ENCODE measurements at places on chromosomes 12 and 14.
A peak's percentile ranks its signal among the peaks of the same experiment; 100 is the strongest.

DNA sequence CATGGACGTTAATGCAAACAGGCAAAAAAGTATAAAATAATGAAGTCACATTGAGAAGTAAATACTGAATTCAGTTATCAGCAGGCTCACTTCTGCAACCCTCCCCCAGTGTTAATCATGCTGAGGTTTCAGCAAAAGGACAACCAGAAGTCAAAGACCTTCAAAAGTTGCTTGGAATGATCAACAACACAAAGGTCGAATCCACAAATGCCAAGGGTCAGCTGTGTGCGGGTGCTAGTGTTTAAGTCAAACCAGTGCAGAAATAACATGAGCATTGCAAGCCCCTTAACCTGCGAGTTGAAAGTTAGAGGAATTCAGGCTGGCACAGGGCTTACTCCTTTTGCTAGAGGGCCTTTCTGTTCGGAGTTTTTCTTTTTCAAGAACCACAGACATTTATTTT is 436.7 kb upstream of the SEL1L start:
- DNase-seq = no peak

DNA sequence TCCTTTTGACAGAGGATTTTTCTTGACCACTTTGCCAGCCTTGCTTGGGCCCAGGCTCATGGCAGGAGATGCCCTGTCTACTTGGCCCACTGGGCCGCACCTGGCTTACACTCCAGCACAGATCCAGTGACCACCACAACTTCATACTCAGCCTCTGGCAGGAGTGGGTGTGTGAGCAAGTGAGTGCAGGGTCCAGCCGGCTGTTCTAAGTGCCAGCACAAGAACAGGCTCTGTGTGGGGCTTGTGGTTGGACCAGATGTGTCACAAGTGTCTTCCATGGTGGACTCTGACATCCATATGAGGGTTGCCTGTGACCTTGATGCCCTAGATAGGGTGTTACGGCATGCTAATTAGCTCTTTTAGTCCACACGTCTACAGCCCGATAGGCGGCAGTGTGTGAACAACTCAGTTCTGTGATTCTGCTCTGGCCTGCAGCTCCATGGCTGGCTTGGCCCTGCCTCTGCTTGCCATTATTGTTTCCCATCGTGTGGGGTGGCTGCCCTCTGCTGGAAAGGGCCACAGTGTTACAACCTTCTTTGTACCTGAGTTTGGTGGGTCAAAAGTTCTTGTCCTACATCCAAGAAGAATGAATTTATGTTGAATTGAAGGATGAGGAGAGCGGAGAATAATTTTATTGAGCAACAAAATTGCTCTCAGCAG is 1089.1 kb downstream of the SLC6A15 start:
- DNase-seq = peak; percentile 70

DNA sequence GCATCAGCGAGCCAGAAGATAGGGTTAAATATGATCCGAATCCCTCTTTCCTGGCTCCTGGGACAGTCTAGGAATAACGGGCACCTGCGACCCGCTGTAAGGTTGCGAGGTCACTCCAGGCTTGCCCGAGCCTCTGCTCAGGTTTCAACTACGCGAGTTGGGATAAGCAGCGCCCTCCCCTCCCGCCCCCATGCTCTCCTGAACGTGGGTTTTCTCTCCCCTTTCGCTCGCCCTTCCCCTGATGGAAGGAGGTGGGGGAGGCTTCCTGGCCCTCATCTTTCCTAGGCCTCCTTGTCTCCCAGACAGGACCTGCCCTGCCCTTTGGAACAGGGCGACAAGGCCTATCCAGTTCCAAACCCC is 753 bp upstream of the ATP5MC2 start:
- DNase-seq = no peak

DNA sequence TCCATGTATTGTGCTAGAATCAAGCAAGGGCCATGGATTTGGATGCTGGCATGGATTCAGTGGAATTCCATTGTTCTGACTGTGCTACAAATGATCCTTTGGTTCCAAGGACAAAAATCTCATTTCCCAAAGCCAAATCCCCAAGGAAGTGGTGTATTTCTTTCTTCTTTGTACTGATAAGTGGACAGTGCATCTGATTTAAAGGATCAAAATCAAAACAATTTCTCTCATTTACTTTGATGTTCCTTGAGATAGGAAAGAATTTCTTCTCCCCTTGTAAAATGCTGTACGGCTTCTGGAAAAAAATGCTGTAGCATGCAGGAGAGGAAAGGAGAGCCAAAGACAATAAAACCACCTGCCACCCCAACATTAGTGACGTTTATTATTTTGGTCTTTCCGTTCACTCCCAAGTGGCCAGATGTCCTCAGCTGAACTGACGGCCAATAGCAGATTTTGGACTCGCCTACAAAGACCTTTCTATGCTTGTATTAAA is 185.7 kb downstream of the PRKD1 start:
- DNase-seq = no peak

GRCh38 chr12:113735131-113735530 is 231.0 kb downstream of the RBM19 start:
- DNase-seq = no peak

- DNase-seq = no peak
These were observed 44.3 kb upstream of the HELB start for GRCh38 chr12:66258011-66258410.

- DNase-seq = no peak
These were observed 42.5 kb downstream of the PRIMA1 start for GRCh38 chr14:93745603-93746273.

DNA sequence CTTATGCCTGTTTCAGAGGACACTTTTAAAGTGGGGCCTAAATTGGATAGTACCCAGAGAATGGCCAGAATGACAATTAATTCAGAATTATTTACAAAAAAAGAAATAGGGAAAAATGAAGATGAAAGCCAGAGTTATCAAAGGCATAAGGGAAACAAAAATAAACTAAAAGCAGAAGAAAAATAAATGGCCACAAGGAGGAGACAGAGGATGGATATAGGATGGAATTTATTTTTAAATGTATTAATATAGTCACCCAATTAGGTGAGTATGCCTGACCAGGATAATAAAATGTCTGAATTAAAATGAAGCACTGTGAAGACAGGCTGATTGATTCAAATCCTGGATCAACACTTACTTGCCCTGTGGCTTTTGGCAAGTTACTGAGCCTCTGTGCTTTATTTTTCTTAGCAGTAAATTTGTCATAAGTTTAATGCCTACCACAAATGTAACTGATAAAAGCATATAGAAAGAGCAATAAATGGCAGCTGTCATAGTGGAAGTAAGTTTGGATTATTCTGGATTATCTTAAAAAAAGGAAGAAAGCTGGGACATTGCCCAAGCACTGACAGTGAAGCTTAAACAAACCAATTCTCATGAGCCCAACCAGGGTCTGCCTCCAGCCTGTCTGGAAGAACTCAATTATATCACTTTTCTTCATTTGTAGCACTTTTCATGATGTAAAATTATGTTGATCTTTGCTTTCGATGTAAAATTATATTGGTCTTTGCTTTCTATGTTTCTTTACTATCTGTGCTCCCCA is 3.5 kb downstream of the CLEC9A start:
- no peak for DNase-seq

GRCh38 chr12:128250096-128250495 is 16.9 kb upstream of the TMEM132C start:
- no peak for DNase-seq

GRCh38 chr12:125280482-125281377 is 215.5 kb downstream of the AACS start:
- DNase-seq = no peak

DNA sequence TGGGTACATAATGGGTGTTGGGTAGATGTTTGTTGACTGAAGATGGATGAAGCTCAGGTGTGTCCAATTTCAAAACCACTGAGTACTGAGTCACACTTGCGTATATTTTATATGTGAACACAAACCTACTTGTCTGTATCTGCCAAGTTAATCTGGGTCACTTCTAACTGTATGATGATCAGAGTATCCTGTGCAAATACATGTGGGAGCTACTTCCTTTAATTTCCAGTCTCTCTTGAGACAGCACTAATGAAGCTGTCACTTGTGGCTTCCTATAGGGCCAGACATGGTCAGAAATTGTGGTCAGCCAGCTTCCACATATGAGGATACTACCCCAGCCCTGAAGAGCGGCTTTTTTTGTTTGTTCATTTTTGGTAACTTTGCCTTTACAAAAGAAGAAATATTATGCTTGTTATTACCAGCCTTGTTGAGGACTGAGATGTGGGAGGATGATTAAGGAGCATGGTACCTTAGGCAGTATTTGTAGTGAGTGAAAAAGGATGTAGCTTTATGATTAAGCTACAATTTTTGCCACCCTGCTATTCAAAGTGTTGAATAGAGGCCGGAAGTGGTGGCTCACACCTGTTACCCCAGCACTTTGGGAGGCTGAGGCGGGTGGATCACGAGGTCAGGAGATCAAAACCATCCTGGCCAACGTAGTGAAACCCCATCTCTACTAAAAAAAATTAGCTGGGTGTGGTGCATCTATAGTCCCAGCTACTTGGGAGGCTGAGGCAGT is 32.4 kb downstream of the PLXNC1 start:
- no peak for DNase-seq
